ENCODE measurements at places on chromosomes 7 and 10.

DNA sequence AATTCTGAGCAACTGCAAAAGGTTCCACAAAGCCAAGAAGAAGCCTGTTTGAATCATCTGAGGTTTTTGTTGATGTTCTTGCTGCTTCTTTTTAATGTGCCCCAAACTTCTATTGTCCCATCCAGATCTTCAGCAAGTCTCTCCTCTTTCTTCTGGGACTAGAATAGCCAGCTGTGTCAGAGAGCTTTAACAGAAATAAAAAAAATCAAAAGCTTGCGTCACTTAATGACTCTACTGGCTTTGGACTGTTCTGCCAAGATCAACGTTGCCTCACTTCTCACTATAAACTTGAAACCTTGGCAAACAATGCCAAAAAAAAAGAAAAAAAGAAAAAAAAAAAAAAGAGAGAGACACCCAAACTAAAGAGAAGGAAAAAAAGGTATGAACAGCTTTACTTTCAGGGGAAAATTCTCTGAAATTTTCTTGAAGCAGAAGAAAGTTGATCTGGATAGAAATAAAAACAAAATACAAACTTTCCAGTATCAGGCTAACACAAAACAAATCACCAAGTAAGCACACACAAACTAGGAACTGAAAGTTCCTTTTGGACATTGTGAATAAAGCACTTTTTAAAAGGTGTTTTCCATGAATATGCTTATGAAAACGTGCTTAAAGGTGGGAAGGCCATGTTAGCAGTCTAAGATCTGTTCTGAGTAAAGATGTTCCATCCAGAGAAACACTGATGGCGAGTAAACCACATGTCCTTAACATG lies 14.8 kb downstream of the USP54 start:
- no peak for DNase-seq

DNA sequence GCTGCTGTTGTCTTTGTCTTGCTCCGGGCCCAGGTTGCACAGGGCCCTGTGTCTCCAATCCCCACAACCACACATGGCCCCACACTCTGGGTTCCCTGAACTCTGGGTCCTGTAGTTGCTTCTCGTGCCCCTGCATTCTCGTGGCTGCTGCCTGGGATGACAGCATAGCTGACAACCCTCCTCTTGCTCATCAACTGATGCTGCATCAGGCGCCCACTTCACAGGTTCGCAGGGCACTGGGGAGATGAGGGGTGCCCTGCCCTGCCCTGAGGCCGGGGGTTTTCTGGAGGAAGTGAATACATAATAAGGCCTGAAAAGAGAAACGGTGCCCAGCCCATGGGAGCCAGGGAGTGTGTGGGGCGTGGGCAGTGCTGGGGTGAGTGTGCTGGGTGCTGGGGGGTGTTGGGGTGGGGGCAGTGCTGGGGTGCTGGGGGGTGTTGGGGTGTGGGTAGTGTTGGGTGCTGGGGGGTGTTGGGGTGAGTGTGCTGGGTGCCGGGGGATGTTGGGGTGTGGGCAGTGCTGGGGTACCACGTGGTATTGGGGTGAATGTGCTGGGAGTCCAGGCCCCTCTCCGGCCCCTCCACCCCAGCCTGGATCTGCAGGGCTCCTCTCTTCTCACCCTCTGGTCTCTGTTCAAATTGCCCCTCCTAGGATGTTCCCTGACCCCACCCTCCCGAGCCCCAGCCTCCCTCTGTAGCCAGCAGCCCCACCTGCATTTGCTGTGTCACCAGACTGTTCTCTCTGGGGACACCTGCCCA lies 2.0 kb upstream of the MTG1 start:
- no peak for DNase-seq

- DNase-seq: no peak
Measured at GRCh38 chr7:7786595-7786994, 68.2 kb upstream of the RPA3 start.

DNA sequence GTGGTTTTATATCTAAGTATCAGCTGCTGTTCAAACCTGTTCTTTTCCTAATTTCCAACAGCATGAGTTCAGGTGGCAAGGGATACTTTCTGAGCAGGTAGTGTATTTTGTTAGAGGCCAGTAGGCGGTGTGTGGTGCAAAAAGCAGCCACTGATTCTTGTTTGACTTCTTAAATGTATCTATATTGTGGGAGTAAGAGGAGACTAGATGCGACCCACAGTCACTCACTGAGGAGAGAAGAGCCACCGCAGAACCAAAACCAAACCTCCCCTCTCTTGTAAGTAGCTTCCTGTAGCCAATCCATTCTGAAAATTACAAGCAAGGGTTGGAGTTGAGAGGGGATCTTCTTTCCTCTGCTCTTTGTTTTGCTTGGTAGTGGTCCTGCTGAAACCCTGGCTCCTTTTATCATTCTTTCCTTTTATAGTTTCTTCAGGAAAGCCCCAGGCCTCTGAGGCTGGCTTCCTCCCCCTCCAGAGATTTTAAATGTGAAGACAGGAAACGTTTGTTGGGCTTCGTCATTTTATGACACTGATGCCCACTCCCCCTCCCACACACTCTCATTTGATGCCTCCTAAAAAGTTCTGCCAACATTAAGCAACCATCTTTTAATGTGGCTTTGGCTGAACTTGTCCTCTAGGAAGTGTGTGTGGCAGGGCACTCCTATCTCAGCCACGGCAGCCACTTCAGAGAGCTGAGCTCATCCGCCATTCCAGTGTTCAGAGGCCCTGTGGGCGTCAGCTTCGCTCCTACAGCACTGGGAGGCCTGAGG lies 566.0 kb downstream of the SUGCT start:
- no peak for DNase-seq

- no peak for DNase-seq
Measured at GRCh38 chr7:138286846-138287245, 173.2 kb upstream of the TRIM24 start.

DNA sequence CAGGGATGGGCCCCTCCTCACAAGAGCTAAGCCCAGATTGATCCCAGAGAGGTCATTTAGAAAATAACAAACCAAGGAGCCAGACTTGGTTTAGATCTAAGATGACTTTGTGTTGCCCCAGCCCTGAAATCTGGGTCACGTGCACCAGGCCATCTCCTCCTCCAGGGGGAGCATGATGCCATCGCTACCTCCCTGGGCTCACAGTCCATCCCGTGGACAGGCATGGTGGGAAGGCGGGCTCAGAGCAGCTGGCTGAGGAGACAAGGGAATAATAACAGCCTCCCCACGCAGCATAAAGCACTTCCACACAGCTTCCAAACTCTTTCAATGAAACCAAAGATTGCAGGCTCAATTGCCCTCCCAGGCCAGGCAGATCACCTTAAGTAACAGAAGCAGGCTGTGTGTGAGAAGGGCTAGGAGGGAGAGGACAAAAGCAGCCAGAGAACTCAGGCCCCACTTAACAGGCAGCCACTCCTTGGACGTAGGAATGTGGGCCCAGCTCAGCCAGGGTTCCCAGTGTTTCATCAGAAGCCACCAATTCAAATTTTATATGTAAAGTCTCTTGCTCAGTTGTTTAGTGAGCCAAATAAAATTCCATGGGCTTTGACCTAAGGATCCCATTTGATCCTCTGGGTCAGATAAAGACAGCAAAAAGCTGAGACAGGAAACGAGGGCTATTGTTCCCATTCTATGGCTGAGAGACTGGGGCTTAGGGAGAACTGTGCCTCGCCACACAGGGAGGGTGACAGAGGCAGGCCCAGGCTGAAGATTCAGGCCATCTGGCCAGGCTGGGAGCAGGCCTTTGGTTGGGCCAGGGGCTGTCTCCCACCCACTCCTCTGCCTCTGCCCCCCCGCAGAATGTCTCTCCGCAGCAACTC lies 100.2 kb downstream of the COL13A1 start:
- no peak for DNase-seq

DNA sequence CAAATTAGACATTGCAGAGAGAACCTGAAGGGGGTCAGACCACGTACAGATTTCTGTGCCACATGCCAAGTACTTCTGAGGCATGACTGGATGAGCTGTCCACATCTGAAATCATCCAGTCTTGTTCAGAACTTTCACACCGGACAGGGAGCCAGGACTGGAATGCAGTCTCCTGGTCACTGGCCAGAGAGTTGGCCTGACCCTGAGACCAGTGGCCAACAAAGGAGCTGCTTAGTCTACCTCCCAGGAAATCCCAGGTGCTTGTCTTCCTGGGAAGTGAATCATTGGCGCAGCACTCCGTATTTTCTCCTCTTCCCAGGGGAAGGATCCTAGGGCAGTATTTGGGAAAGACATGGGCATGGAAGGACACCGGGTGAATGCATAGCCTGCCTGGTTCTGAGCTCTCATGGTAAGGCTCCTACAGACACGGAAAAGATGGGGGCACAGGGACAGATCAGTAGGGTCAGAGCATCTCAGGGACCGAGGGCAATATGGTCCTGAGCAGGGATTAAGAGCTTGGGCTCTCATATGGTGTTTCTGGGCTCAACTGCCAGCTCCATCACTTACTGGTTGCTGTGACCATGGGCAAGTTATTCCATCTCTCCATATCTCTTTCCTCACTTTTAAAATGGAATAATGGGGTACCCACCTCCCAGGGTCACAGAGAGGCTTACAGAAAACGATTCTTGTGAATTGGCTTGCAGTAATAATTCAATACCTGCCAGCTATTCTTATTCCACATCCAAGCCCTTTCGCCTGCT lies 1.3 kb upstream of the SCD start:
- no peak for DNase-seq

DNA sequence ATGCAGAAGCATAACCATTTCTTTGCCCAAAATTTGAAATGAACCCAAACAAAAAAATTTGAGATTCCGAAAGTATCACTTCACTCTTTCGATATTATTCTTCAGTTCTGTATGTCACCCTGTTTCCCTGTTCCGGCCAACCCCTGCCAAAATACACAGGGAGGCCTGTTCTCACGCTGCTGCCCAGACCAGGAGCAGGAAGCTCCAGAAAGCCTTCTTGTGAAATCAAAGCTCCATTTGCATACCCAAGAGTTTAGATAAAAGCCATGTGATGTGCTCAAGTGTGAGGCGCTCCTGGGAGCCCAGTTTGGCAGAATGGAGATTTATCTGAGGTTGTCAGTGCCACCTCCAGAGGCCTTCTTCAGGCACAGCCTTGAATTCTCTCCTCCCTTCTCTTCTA lies 236.2 kb downstream of the FGFR2 start:
- DNase-seq: no peak

GRCh38 chr7:117217106-117218035 lies 105.5 kb downstream of the WNT2 start:
- no peak for DNase-seq

DNA sequence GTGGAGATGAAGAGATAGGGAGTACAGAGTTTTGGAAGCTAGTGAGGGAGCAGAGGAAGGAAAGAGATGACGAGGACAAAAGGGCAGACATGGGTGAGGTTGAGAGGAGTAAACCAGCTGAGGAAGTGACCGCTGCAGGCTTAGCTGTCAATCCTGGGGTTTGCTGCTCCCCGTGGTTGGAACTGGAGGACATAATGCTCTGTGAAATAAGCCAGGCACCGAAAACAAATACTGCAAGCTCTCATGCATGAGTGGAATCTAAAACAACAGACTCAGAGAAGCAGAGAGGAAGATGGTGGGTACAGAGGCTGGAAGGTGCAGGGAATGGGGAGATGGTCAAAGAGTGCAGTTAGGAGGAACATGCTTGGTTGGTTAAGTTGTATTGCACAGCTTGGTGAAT lies 482.2 kb upstream of the C7orf33 start:
- DNase-seq: no peak

DNA sequence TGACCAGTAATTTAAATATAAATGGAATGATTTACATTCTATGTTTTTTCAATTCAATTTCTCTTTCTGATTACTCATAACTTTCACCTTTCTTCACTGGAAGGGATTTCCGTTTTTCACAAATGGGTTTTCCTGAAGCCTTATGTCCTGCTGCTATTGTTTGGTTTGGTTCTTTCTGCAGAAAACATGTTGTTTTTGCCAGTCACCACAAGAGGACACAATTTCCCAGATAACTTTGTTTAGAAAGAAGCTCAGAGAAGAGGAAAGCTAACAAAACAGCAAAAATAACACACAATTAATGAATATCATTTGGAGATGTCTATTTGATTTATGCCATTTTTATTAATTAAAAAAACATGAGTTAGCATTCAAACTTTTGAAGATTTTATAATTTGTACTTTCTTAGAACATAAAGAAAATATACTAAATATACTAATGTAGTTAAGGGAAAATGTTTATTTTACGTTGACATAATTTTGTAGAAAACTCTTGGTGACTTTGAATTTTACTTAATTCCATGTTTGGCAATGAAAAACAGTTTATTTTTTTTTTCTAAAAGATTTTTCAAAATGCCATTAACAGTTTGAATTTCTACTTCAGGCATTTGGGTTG lies 4.6 kb upstream of the TWIST1 start:
- DNase-seq: no peak

- no peak for DNase-seq
Measured at GRCh38 chr10:111774486-111774885, 409.1 kb downstream of the GPAM start.

GRCh38 chr7:155972651-155973390 lies 160.6 kb upstream of the SHH start:
- DNase-seq: no peak

GRCh38 chr10:1267148-1267547 lies 211.0 kb downstream of the WDR37 start:
- DNase-seq: no peak

DNA sequence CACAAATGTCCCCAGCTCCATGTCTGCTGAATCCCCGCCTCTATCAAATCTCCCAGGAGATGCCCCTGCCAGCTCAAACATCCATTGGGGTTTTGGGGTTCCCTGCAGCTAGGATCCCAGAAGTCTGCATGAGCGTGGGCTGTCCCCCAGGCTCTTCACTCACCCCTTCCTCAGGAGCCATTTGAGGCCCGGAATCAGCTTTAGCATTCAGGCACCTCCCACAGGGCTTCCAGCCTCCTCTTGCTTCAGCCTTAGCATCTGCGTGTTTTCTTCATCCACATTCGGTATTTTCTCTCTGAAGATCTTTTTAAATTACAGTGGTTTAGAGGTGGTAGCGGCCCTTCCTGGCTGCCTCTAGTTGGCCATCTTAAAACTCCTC lies 1054.4 kb downstream of the CNTNAP2 start:
- DNase-seq: no peak

- no peak for DNase-seq
Measured at GRCh38 chr10:55287346-55287745, 486.3 kb upstream of the PCDH15 start.

GRCh38 chr7:87885018-87885417 lies 8.7 kb downstream of the DBF4 start:
- DNase-seq: no peak

- DNase-seq: no peak
Measured at GRCh38 chr10:46018453-46019176, 11.8 kb downstream of the NCOA4 start.

- DNase-seq: no peak
Measured at GRCh38 chr10:126583552-126584200, 86.8 kb downstream of the C10orf90 start.

Measured in CD4-positive, alpha-beta T cell (primary cell).